ENCODE measurements at places on chromosomes 4 and X.

DNA sequence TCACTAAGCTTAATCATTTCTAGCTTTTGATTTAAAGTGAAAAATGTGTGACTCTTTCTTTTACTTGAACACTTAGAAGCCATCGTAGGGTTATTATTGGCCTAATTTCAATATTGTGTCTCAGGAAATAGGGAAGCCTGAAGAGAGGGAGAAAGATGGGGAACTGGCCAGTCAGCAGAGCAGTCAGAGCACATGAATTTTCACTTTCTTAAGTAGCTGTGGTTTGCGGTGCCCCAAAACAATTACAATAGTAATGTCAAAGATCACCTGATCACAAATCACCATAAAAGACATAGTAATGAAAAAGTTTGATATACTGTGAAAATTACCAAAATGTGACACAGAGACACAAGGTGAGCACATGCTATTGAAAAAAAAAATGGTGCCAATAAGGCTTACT, 45.5 kb downstream of the CENPC start:
- no peak for DNase-seq

GRCh38 chr4:4554234-4554633, 12.4 kb upstream of the STX18 start:
- DNase-seq = no peak

DNA sequence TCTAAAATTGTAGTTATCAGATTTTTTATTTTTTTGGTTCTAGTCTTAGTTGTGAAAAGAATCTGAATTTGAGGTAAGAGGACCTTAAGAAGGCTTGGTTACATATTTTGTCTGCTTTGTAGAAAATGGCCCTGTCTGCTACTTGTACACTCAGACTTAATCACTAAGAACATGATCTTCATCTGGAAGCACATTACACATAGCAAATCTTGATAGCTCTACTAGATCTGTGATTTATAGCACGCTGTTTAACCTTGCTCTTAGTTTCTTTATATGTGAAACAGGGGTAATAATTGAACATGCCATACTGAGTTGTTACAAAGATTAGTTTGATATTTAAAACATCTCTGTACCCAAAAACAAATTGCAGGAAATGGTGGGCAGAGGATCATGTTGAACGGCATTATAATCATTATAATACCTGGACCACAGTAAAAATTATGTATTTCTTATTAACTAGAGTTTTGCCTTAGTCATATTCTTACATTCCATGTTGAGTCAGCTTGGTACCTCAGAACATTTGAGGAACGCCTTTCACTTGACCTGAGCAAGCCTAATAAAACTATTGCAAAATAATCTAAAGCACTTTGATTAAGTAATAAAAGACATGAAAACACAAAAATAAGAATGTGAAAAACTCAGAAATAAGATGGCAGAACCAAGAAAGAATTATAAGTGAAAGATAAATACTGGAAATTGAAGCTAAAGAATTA, 738.0 kb upstream of the AADAT start:
- no peak for DNase-seq

- DNase-seq = no peak
These were observed 18.7 kb downstream of the CHM start for GRCh38 chrX:86028681-86029080.

DNA sequence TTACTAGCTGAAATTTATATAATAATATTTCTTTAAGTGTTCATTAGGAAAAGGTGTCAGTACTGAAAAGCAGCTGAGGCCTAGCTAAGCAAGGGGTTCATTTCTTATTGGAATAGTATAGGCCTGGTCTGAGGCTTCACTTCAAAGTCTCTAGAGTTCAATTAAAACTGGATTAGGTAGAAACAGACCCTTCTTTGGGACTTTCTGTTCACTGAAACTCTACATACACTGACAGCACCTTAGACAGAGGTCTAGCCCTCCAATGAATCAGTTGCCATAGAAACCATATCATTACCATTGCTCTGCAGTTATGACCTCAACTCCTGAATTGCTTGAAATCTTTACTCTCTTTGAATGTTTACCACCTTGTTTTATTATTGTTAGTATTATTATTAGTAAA, 86.4 kb upstream of the MAB21L2 start:
- no peak for DNase-seq

GRCh38 chrX:118807151-118808017, 16.2 kb upstream of the ZCCHC12 start:
- peak; percentile 72 for DNase-seq

Data from DMS53 (cell line).